IPS-NIHi11 (cell line): ENCODE measurements at places on chromosomes 11 and 22.

DNA sequence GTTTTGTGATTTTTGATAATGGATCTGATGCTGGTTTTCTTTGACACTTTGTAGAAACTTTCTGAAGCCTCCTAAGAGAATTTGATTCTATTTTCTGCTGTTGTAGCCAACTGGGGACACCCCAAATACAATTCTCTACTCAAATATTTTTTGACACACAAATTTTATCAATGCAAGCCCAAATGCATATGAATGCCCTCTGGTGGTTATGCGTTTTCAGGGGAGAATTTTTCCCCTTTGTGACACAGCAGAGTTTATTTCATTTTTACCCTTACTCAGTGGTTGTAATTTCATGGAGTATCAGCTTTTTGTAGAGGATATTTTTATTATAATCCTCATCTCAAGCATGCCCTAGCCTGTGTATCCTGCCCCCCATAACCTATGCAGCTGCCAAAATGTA, 44.7 kb upstream of the MTMR2 start:
- no peak for DNase-seq

GRCh38 chr22:32079130-32080089, 36.3 kb downstream of the SLC5A1 start:
- DNase-seq = peak; percentile 46

DNA sequence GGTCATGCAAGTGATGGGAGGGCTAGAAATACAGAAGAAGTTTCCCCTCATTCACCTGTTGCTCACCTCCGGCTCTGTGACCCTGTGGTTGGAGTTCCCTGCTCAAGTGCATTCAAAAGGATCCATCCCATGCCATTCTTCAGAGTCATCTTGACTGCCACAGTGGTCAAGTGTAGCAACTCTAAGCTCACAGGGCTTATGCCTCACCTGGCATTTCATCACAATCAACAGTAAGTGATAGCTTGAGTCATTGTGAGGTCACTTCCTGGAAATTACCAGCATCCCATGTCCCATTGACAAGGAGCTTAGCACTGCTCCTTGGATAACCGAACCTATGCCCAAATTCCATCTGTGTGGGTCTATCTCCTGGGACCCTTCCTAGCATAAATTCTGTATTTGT, 55.6 kb downstream of the OR4C45 start:
- DNase-seq = no peak

DNA sequence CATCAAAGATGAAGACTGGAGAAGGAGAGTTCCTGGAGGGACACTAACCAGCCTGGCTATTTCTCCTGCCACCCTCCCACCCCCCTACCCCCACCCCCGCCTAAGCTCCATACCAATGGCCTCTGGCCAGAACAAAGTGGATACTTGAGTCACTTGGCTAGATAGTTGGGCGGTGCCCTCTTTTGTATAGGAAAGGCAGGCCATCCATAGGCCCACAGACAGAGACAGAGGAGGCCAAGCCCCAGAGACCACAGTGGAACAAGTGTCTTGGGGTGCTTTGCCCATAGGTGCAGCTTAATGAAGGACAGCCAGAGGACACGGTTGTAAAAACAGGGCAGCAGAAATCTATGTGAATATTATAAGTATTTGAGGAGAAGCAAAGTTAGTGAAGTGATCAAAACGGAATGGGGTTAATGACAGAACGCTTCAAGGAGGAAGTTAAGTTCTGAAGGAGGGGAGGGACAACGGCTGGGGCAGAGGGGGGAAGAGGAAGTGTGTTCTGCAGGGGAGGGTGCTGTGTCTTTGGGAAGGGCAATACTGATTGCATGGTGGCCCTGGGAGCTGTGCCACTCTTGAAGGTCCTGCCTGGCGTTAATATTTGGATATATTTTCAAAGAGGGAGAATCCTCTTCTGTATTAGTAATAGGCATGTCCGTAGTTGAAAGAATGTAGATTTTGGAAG, 32.7 kb downstream of the FLI1 start:
- no peak for DNase-seq

GRCh38 chr11:57214494-57214893, 22.6 kb downstream of the APLNR start:
- DNase-seq = no peak

DNA sequence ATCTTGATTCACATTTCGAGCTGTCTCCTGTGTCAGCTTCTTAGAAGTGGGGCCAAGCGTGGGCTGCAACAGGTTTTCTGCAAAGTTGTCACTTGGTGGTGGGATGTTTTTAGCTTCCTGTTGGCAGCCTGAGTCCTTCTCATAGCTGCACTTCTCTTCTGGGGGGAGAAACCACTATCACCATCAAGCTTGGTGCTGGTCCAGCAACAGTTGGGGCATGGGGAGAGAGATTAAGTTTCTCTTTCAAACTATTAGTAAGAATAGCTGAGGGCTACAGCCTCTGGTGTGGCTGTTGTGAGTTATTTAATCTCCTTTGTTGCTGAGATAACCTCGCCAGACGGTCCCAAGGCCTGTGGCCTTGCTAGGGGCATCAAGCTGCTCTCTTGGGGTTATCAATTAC, 123.3 kb upstream of the CRYBB3 start:
- DNase-seq = no peak

DNA sequence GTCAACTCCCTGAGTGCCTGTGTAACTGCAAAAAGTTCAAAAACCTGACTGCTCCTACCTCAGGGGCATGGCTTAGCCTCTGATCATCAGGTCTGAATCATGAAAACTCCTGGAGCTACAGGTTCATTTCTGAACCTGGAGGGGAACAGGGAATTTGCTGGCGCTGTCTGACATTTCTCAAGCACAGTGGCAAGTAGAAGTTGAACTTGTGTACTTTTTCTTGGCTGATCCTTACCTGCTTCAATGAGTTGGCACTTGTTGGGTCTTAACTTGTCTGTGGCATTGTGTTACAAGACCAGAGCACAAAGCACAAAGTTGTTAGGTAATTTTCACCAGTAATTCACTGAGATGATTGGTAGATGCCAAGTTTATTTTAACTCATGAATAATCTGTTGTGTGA, 3.3 kb downstream of the TMEM109 start:
- no peak for DNase-seq

GRCh38 chr11:72626414-72626936, 47.7 kb downstream of the PDE2A start:
- no peak for DNase-seq

GRCh38 chr22:27966168-27967064, 47.4 kb upstream of the PITPNB start:
- DNase-seq = no peak

- no peak for DNase-seq
These were observed 1.4 kb downstream of the TENM4 start for GRCh38 chr11:79439410-79439885.

- no peak for DNase-seq
These were observed 17.7 kb downstream of the GP1BB start for GRCh38 chr22:19741053-19741452.

GRCh38 chr11:44848203-44848962, 102.3 kb downstream of the TP53I11 start:
- DNase-seq = peak; percentile 38
